ENCODE measurements at places on chromosomes 5 and 9.

DNA sequence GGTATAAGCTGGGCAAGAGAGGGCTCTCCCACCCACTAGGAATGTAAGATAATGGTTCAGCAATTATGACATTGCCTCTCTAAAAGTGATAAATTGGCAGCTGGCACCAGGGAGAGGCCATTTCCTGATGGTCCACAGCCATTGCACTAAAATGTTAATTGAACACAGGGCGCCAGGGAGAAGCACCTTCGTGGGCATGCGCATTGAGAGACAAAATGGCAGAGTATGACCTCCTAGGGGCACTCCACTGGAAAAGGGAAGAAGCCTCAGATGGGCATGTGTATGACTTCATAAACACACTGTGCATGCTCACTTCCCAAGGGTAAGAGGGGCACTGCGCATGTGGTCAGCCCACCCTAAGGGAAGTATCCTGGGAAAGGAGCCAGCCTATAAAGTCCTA is 419.2 kb downstream of the AGTPBP1 start:
- no peak for DNase-seq

DNA sequence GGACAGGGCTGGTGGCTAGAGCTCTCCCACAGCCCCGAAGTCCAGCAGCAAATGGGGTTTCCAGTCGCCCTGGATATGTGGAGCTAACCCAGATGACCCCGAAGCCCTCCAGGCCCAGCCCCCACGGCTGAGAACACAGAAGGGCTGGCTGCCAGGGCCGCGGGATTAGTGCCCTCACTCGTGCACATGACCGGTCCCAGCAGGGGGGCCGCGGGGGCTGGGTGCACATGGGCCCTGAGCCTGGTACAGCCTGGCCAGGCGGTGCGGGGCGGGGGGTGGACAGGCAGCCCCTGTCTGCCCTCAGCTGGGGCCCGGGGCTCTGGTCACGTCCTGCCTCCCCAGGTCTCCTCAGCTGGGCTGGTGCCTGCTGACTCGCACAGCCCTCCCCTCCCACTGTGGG is 5.9 kb downstream of the SSNA1 start:
- DNase-seq: peak; percentile 42

- DNase-seq: no peak
Observed at GRCh38 chr5:111680737-111681413, 76.1 kb downstream of the NREP start.

- DNase-seq: no peak
Observed at GRCh38 chr5:111748304-111748763, 8.7 kb downstream of the NREP start.

DNA sequence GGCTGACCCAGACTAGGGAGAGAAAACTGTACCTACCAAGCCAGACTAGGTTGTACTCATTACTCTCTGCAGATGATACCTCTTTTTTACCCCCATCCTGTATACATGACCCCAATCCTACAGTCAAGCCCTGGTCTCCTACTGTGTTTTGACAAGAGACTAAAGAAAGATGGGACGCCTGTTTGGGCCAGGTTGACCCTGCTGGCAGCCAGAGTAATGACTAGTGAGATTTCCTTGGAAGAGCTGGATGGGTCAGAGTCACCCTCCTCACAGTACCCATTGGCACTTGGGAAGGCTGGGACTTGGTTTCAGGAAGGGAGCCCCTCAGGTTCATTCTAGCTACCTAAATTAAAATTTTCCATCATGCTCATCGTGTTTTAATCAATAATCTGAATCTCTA is 89.7 kb upstream of the NR4A3 start:
- DNase-seq: no peak

DNA sequence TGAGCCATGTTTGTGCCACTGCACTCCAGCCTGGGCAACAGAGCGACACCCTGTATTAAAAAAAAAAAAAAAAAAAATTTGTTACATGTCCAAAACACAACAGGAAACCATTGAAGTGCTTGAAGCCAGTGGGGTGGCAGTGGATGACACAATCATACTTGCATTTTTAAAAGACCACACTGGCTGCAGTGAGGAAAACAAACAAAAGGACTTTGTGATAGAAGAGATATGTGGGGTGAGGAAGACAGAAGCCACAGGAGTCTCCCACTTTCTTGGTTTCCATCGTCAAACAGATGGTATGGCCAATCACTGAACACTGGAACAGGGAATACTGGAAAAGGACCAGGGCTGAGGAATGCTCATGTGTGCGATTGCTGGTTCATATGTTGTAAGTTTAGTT is 20.9 kb upstream of the COMMD10 start:
- no peak for DNase-seq

- no peak for DNase-seq
Observed at GRCh38 chr9:109100543-109101201, 19.1 kb downstream of the TMEM245 start.

- DNase-seq: no peak
Observed at GRCh38 chr9:126860757-126861466, 473 bp downstream of the ZBTB34 start.

- no peak for DNase-seq
Observed at GRCh38 chr9:106503759-106504158, 359.2 kb upstream of the ZNF462 start.

- no peak for DNase-seq
Observed at GRCh38 chr5:95422838-95423237, 31.7 kb downstream of the FAM81B start.

GRCh38 chr9:93826905-93827544 is 128.1 kb downstream of the BARX1 start:
- DNase-seq: no peak

DNA sequence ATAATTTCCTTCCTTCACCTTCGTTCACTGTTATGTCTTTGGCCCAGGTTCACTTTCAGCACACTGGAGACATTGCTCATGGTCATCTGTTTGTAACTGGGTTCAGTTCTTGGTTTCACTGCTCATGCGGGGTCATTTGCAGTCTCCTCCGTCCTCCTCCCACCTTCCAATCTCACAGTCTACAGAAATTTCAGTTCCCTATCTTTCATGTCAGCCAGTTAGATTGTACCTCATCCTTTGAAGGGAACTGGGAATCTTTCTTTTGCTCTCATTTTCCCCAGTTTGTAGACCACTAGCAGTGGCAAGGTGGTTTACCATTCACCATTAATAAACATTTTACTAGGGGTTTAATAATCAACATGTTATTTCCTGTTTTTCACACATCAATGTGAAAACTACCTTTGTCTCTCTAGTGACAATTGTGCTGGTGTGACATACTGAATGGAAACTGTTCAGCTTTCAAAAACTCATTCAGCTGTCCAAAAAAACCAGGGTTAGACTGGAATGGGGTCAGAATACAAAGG is 100.9 kb upstream of the IL6ST start:
- no peak for DNase-seq

GRCh38 chr5:76166886-76167576 is 83.8 kb downstream of the SV2C start:
- no peak for DNase-seq

DNA sequence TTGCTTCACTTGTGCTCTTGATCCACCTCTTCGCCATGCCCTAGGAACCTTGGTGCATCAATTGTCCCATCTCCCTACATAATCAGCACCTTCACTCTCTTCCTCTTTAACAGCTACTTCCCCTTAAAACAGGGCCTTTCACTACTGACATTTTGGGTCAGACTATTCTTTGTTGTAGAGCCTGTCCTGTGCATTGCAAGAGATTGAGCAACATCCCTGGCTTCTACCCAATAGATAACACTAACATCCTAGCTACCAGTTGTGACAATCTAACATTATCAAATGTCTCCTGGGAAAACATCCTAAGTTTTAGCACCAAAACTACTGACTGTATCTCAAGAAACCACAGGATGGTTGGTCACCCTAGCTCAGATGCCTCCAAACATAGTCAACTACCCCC is 854.3 kb upstream of the DMAC1 start:
- DNase-seq: no peak

DNA sequence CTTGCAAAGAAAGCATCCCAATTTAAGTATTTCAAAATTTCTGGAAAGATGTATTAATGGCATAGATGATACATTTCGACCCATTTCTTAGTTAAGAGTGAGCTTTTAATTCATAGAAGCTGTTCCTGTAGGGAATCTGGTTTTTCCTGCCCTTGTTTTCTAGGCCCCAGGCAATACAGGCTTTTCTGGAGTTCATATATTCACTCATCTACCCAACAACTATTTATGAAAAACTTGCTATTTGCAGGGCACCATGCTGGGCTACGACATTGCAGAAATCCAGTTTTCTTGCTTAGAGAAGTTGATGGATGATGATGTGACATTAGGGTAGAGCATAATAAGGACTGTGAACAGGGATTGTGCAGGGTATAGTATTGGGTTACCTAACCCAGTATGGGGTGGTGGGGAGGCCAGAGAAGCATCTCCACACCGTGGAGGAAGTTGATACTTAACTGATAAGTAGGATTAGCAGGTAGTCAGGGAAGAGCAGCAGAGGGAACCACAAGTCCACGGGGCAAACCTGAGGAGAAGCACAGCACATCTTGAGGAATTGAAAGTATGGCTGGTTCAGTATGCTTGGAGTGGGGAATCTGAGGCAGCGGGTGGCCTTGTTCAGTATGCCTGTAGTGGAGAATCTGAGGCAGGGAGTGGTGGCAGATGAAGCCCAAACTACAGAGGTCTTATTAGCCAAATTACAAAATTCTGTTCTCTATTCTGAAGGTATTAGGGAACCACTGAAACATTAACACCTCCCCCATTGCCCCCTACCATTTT is 247.5 kb downstream of the ARRDC3 start:
- no peak for DNase-seq

GRCh38 chr9:87653941-87654340 is 72.0 kb upstream of the CTSL start:
- DNase-seq: no peak

GRCh38 chr9:129359916-129360536 is 182.0 kb upstream of the IER5L start:
- DNase-seq: no peak

- DNase-seq: no peak
Observed at GRCh38 chr5:130272837-130273236, 368.6 kb downstream of the CHSY3 start.

- no peak for DNase-seq
Observed at GRCh38 chr5:159519365-159519764, 189.1 kb upstream of the IL12B start.

DNA sequence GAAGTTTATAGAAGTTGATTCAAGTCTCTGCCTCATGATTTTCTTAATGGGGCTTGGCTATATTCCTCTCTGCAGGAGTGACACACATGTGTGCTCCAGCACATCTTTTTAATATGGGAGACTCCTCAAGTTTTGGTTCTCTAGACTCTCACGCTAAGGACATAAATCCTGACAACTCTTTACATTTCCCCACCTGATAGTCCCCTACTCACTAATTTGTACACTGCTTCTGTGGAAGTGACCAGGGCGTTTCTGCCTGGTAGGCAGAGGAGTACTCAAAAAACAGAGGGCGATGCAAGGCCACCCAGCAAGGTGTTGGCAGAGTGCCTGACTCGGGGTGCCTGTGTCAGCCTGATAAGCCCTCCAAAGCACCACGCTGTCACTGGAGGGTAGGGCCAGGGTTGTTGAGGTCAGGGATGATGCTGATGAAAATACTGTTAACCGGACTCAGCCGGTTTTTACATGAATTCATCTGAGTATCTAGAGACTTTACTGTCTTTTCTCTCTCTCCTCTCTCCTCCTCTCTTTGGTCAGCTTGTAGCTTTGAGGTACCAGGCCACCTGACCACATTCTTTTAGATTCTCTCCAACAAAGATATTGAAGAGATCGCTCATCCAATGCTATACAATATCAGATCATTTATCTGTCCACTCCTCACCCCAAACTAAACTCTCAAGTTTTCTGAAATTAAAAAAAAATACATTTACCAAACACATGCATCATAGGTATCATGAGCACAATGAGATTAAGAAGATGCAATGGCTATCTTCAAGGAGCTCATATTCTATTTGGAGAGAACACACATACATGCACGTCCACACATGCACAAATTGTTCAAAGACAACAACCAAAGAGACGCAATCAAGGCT is 205.2 kb downstream of the PIK3R1 start:
- DNase-seq: no peak

DNA sequence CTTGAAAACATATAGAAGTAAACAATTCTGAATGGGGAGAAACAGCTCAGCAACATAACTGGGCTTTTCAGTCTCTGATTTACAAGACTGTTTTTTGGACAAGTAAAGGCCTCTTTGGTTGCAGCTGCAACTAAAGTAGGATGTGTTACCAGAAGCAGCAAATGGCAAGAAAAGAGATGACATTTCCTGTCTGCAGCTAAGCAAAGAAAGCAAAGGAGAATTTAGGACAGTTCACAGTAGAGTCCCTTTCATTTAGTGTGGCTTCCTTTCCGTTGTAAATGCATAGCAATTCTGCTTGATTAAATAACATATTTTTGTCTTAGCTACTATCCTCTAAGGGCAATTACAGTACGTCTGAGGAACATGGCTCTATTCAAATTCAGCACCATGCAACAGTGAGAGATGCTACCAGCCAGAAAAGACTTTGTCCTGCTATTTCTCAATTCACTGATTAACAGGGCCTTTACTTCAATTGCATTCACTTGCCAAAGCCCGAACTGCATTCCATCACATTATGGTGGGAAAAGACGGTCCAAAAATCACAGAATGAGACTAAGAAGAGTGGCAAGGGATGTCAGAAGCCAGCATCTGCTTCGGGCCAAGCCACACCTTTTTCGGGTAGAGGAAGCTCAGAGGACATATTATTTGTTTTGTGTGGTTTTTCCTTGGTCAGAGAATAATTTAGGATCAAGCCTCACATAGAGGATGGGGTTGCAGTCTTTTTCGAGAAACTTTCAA is 107.7 kb downstream of the SEMA6A start:
- no peak for DNase-seq

DNA sequence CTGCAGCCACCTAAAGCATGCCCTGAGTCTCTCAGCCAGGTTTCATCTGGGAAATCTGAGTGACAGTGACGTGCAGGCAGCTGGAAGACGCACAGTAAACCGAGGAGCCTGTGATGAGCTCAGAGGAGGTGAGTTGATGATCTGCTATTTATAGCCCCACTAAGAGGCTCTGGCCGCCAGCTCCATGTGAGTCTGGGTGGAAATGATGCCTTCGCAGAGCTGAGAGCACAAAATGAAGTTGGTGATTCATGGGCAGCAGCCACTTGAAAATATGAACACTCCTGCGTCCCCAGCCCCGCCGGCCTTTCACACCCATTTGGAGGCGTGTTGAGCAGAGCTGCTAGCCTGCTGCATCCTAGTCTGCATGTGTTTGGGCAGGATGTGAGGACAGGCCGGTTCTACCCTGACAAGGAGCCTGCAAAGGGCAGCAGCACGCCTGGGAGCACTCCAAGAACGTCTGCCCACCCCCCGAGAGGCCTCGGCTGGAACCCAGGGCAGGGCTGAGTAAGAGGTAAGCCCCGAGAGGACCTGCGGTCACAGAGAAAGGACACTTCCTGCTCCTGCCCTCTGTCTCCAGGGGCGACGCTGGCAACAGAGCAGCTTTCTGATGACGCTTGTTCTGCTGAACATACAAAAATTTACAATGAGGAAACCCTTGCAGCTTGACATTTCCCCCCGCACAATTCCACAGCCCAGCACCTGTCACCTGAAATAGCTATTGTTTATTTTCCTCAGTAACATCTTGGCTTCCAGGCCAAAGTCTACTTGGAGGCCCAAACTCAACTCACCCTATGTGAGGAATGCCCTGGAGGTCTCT is 25.1 kb upstream of the CDKN2AIPNL start:
- no peak for DNase-seq
